ENCODE measurements at places on chromosomes 4 and X.

DNA sequence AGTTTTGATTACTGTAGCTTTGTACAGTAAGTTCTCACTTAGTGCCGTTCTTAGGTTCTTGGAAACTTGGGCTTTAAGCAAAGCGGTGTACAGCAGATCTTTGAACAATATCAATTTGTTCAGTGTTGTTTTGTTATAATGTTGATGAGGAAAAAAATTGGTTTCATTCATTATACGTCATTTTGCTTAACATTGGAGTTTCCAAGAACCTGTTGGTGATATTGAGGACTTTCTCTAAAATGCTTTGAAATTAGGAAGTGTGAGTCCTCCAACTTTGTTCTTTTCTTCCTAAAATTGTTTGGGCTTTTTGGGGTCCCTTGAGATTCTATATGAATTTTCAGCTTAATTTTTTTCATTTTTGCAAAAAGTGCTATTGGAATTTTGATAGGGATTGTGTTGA is 49.1 kb downstream of the STAG2 start:
- DNase-seq, result no peak

GRCh38 chrX:136636121-136636520 is 11.8 kb upstream of the CD40LG start:
- no peak for DNase-seq

DNA sequence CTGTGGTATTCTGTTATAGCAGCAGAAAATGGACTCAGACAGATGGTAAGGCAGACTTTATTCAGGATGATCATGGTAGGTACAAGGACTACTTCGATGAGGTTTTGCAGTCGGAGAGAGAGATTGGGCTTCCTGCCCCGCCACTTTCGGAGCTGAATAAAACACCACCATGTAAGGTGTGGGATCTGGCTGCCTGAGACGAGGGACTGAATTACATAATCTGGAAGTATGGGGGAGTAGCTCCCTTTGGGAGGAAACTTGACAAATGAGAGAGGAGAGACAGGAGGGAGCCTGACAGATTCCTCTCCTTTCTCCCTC is 255.5 kb upstream of the GATB start:
- no peak for DNase-seq

- DNase-seq, result no peak
These were observed 41.6 kb downstream of the TMA16 start for GRCh38 chr4:163536091-163536490.

DNA sequence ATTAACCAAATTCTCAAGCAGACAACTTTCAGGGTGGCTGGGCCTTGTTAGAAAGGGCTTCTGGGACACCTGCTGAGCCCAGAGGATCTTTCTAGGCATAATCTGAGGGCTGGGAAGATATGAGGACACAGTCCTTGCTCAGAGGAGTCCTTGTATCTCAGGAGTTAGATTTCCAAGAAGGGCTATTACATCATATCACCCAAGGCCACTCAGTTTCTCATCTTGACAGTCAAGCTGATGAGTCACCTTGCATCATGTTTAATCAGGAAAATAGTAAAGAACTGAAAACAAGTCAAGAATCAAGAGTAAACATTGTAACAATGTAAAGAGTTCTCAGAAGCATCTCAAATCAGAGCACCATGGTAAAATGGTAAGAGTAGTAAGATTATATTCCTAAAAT is 4.0 kb downstream of the PCYT1B start:
- no peak for DNase-seq

- no peak for DNase-seq
These were observed 58.8 kb downstream of the RHOH start for GRCh38 chr4:40255393-40256281.

DNA sequence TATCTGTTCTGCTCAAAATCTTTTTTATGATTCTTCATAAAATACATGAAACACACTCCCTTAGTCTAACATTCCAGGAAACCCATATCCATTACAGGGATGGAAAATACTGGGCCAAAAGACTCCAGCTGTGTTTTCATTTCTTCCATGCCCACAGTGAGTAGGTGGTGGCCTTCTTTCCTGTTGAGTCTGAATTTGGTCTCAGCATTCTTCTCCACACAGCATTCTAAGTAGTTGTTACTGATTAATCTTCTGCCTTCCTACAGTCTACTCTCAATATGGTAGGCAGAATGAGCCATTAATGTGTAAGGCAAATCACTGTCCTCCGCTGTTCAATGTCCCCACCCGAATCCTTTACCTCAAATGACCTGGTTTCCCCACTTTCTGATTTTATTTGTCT is 370.6 kb upstream of the RPS6KA3 start:
- no peak for DNase-seq

DNA sequence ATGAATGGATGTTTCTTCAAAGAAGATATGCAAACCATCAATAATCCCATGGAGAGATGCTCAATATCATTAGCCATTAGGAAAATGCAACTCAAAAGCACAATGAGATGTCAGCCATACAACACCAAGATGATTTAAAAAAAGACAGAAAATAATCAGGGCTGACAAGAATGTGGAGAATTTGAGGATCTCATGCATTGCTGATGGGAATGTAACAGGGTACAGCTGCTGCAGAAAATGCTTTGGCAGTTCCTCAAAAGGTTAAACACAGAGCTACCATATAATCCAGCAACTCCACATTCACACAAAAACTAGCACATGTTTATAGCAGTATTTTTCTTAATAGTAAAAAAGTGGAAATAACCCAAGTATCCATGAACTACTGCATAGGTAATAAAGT is 110.5 kb upstream of the ZNF518B start:
- no peak for DNase-seq

GRCh38 chrX:153999359-154000037 is 20.2 kb downstream of the IRAK1 start:
- DNase-seq, result no peak

DNA sequence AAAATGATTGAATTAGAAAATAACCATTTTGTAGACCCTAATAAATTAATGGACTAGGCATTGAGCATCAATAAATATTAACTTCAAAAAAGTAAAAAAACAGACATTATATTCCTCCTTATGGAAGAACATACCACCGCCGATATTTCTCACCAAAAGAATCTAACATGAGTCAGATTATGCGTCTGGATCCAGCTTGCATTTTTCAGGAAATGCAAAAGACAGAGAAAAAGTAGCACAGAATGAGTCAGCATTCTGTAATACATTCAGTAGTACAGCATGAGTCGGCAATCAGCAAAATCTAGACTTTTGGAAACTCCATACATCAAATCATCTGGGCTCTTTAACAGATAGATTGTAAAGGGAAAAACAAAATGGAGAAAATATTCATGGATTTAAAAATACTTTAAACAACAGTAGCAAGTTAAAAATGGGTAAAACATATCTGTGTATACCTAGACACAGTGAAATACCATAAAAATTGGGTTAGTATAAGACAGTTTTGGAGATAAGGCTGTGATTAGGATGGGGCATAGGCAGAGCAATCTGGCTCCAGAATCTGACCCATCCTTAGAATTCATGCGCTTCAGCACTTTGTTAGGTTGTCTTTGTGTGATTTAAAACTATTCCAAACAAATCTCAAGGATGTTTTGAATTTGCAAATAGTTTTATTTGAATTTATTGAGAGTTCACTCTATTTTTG is 633.0 kb upstream of the FAM241A start:
- DNase-seq, result no peak

- DNase-seq, result no peak
These were observed 170.3 kb downstream of the VEGFC start for GRCh38 chr4:176622251-176622948.

DNA sequence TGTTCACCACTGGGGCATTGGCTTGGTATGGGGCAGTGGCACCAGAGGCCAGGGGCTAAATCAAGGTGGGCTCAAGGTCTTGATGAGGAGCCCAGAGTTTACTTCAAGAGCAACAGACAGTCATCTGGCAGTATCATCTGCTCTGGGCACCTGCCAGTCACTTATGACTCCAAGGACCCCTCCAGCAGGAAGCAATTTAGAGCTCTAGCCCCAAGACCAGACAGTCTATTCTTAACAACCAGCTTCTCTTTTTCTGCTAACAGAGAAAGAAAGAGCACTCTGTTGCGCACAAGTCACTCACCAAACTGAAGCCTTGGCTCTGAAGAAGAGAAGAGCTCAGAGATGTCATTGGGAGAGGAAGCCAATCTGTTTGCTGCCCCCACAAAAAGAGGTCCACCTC is 309.2 kb downstream of the HS3ST1 start:
- DNase-seq, result no peak

DNA sequence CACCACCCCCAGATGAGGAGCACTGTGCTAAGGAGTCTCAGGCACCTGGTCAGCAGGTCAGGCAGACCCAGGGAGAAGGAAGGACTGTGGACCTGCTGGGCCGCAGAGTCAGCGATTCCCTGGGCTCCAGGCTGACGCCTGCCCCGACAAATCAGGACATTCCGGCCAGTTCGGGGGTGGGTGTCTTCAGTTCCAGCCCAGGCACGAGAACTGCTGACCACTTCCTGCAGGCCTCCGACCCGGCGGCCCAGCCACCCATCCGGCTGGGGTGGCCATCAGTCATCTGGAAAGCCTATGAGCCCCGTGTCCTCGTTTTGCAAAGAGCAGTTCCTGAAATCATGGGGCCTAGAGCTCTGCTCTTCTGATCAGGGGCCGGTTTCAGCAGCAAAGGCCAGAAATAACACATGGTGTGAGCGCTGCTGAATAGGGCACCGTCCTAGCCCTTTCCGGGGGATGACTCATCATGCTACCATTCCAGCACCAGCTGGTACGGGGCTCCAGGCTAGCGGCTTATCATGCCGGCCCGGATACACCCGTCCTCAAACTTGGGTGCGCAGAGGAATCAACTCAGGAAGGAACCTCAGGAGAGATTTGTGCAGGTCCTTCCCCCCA is 7.8 kb upstream of the SH3TC1 start:
- no peak for DNase-seq

- no peak for DNase-seq
These were observed 1.2 kb upstream of the CCNG2 start for GRCh38 chr4:77155631-77156452.

DNA sequence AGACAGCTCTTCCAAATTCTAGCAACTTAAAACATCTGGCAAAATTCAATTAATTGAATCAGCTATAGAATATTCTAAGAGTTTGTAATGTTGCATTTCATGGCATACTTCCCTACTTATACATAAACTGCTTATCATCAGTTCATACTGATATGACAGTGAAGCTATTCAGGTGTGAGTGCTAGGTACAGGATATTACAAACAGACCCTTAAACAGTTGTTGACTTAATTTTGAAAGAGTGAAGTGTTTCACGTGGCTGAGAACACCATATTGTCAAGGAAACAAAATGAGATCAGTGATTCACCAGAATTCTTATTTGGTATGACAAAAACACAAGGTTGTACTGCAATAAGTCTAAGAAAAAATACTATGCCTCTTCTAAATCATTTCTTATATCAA is 27.4 kb downstream of the CENPU start:
- no peak for DNase-seq

- DNase-seq, result no peak
These were observed 121.7 kb downstream of the AFAP1 start for GRCh38 chr4:7817877-7818398.

DNA sequence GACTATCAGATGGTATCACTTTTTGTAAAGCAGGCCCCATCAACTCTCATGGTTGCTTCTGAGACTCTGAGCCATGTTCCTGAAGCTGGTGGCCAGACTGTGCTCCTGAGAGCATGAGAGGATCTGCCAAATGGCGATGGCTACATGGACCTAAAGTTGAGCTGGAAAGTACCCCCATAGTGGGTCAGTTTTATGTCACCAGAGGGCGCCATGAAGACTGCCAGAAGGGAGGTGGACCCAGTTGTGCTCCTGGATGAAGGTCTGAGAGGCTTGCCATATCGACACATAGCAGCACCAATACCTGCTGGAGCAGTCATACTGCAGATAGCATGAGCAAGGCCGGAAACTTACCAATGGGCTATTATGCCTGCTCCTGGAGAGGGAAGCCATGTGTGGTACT is 105.7 kb downstream of the SLITRK2 start:
- no peak for DNase-seq

GRCh38 chrX:33156152-33156726 is 55.1 kb downstream of the DMD start:
- DNase-seq, result no peak

DNA sequence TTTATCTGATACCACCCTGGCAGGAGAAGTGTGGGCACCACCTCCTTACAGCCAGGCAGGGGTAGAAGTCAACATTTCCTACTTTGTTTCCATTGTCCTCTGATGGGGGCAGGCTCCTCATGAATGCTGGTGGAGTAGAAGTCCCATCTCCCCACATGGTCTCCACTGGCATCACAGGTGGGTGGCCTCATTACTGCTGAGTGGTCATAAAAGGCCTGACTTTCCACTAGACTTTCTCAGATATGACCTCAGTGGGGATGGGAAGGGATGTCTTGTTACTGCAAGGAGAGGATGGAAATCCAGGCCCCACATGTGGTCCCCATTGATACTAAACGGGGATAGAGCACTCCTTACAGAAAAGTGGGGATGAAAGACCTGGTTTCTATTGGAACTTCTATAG is 18.6 kb upstream of the BMP2K start:
- DNase-seq, result no peak

DNA sequence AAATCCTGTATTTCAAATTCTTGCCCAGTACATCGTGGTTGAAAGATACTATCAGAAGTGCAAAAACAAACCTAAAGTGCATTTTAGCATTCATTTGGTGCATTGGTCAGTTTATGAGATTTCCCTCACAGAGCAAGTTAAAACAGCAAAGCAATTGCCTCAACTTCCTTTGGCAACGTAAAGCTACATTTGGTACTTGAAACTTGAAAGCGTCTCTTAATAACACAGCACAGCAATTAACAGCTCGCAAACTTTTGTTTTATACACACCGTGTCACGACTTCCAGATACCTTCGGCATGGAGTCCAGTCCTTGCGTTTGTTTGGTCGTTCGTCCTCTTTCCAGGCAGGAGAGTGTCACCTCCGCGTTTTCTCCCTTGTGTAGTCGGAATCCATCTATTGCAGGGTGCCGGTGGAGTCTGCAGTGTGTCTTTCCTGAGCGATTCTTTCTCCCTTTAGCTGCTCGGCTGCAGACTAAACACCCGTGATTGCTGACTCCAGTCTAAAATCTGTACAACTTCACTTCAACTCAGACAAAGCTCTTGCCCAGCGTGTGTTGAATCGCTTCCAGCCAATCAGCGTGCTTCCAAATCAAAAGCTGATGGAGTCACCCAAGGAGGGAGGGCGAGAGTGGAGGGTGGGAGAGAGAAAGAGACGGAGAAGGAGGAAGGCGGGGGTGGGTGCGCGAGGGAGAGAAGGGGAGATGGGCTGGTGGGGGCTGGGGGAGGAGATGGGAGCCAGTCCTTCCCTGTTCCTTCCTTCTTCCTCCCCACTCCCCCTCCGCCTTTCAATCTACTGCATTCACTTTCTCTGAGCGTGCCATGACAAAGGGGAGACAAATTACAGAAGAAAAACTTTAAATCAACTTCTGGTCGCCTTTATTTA is at the start of gene PCDH18:
TSS of gene PCDH18 (minus strand) at position 509 of the 883 bp plus-strand sequence. CDS start at position 103, 406 bp downstream.
- DNase-seq, result no peak

- DNase-seq, result no peak
These were observed 65.6 kb downstream of the MCF2 start for GRCh38 chrX:139642241-139642927.

- no peak for DNase-seq
These were observed 3.4 kb downstream of the PF4V1 start for GRCh38 chr4:73856518-73856917.

GRCh38 chrX:103573202-103573601 is 12.1 kb upstream of the TCEAL4 start:
- DNase-seq, result no peak
